ENCODE measurements at places on chromosomes 7 and 10. TPM values are rescaled to one million over a fixed set of nuclear protein-coding genes. Genes with fewer than 3 reads are reported as not detected.

GRCh38 chr7:33504266-33504665 is 374.9 kb downstream of the BBS9 start:
- no peak for ATAC-seq

The FGL2 gene
- 305 TPM for total RNA-seq

The DENND2A gene
- total RNA-seq = 83.5 TPM

- ATAC-seq = no peak
Observed at GRCh38 chr7:157576415-157576814, 239.6 kb downstream of the DNAJB6 start.

The TMEM26 gene
- 0.40 TPM for total RNA-seq

DNA sequence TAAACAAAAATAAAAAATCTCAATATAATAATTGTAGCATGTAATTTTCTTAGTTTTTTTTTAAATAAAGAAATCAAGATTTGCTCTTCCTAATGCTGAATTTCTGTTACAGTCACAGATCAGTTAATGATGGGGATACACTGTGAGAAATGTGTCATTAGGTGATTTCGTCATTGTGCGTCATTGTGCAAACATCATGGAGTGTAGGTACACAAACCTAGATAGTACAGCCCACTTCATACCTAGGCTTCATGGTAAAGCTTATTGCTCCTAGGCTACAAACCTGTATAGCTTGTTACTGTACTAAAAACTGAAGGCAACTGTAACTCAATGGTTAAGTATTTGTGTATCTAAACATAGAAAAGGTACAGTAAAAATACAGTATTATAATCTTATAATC is 74.4 kb upstream of the LSM8 start:
- no peak for ATAC-seq

The PBLD gene
- total RNA-seq = 9.5 TPM

DNA sequence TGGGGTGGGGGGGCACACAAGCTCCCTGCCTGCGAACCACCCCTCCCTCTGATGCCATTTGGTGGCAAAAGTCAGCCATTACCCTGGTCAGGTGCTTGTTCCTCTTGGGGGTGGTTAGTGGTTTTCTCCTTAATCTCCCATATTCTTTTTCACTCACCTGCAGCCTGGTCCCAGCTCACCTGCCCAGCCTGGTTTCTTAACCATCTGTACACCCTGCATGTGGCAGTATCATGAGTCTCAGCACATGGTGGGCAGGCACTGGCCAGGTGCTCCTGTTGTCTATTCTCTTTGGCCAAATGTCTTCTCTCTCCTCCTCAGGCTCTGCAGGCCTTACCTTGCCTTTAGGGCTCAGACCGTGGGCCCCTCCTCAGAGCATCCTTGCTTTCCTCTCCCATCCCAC is 30.5 kb downstream of the OGDH start:
- no peak for ATAC-seq

Measured in gastroesophageal sphincter (tissue), 4 donors.